Stomach (tissue), 19 donors: ENCODE measurements at places on chromosomes 12 and 14. TPM values are rescaled to one million over a fixed set of nuclear protein-coding genes. Genes with fewer than 3 reads are reported as not detected.

DNA sequence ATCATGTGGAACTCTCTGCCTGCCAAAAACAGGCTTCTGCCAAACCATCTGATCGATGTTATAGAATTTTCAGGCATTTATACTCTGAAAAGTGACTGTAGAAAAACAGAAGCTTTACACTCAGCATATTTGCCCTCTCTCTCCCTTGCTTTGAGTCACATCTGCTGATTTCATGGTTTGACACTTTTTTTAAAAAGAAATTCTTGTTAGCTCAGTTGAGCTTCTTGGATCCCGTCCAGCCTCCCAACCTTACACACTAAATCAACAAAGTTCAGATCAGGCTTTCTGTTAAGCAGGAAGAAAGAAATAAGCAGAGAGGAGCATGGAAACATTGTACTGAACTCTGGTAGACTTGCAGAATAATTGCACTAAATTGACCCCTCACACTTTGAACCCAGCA lies 193.6 kb upstream of the SEL1L start:
- H3K27ac ChIP-seq = no peak overlapping the region
- no peaks in the 10 kb centered on the region for H3K27me3 ChIP-seq
- H3K36me3 ChIP-seq = no peaks in the 10 kb centered on the region
- H3K4me1 ChIP-seq = no peaks in the 10 kb centered on the region

DNA sequence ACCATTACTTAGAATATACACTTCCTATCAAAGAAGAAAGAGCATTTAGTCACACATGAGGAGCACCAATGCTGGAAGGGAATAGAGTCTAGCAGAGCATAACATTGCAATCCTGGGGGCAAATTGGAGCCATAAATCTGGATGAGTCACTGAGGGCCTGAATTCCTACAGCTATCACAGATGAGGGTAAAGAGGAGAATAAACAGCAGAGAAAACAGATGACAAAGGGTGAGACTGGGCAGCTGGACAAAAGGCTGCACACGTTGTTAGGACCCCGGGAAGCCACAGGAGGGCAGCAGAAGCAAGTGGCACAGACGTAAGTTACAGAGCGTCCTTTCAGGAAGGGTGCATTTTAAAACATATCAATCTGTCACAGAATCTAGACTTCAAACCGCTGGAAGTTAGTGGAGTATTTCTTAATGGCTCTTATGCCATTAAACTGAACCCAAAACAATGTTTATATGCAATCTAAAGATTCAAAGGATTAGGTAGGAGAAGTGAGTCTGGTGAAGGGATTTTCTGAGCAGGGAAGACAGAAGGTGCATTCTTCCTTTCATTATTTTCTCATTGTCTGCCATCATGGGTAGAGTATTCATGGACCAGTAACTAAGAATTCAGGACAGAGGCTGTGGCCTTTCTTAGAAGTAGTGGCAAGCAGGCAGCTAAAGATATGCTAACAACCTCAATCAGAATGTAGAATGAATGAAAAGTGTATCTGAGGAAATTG lies 159.8 kb upstream of the DAAM1 start:
- H3K36me3 ChIP-seq = no peaks in the 10 kb centered on the region
- no peak overlapping the region for H3K27ac ChIP-seq
- no peaks in the 10 kb centered on the region for H3K27me3 ChIP-seq
- DNase-seq = peak; percentile 55
- H3K4me1 ChIP-seq = peaks cover 9% of the 10 kb centered on the region
- H3K4me3 ChIP-seq = no peak overlapping the region

DNA sequence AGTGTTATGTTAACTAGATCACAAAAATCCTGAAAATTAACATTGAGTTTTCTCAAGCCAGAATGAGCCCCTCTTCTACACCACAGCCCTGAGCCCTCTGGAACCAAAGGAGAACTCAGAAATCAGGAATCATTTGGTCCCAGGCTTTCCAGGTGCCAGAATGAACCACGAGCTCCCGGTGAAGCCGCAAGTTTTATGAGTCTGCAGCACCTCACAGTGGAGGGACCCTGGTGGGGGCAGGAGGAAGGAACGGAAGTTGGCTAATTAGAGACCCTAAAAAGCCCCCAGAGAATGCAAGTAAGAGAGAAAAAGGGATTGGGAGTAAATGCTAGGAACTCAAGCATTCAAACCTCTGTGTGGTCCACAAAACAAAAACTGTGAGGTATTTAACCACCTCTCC lies 52.9 kb upstream of the BCL2L14 start:
- H3K4me1 ChIP-seq = no peaks in the 10 kb centered on the region
- no peak overlapping the region for H3K27ac ChIP-seq
- H3K36me3 ChIP-seq = no peaks in the 10 kb centered on the region

DNA sequence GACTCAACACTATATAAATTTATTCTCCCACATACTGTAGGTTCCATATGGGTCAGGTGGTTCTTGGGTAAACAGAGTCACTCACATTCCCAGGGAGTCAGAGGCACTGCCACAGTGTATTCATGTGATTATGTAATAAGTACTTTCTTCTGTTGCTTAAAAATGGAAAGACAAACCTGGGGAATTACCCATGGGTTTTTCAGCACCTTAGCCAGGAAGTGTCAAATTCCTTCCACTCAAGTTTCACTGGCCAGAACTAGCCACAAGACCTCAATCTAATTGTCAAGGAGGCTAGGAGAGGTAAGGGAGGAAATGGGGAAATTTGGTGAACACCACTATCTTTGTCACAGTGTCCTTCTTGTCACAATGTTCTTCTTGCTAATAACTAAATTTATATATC lies 333.2 kb upstream of the MDGA2 start:
- DNase-seq = no peak
- H3K27ac ChIP-seq = no peak overlapping the region
- no peaks in the 10 kb centered on the region for H3K36me3 ChIP-seq

- H3K27ac ChIP-seq = peak overlapping the region; percentile 91
- H3K27me3 ChIP-seq = no peaks in the 10 kb centered on the region
- DNase-seq = no peak
- H3K4me1 ChIP-seq = peaks cover 11% of the 10 kb centered on the region
- H3K4me3 ChIP-seq = no peak overlapping the region
Observed at GRCh38 chr12:93743999-93744689, 67.0 kb downstream of the CRADD start.

The AKAP5 gene
- polyA plus RNA-seq = not detected

DNA sequence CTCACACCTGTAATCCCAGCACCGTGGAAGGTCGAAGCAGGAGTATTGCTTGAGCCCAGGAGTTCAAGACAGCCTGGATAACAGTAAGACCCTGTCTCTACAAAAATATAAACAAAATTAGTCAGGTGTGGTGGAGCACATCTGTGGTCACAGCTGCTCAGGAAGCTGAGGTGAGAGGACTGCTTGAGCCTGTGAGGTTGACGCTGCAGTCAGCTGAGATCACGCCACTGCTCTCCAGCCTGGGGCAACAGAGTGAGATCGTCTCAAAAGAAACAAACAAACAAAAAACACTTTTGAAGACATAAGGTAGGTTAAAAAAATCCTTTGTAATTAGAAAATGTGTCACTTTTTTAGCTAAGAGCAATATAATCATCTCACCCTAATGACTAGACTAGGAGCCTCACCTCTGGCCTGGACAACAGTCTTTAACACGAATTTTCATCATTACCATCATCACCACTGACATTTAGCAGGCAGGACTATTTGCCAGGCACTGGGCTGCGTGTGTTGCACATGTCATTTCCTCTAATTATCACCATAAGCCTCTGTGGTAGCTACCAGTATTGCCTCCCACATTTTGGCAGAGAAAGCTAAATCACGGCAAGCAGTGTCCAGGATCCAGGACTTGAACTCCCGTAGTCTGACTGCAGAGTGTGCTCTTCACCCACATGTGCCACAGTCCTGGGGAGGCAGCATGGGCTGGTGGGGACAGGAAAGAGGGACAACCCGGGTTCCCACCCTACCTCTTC lies 4.6 kb upstream of the SYCP3 start:
- no peak overlapping the region for H3K27ac ChIP-seq
- H3K36me3 ChIP-seq = peaks cover 91% of the 10 kb centered on the region
- no peaks in the 10 kb centered on the region for H3K27me3 ChIP-seq
- H3K4me3 ChIP-seq = no peak overlapping the region
- H3K4me1 ChIP-seq = no peaks in the 10 kb centered on the region

DNA sequence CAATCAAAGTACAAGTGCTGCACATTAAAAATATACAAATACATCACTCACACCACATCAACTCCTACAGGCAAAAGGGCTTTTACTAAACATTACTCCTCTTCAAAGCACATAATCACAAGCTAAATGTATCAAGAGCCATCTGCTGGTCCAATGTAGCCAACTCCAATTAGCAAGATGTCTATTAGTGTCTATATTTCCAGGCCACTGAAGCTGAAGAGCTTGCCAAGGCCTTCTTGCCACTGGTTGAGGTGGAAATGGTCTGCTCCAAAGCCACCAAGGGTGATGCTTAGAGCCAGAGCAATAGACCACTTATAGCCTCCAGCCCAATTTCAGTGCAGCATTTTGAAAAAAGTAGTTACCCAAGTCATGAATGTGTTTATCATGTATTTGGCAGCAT lies 54.4 kb downstream of the RASSF9 start:
- no peaks in the 10 kb centered on the region for H3K27me3 ChIP-seq
- no peak overlapping the region for H3K27ac ChIP-seq
- H3K4me1 ChIP-seq = no peaks in the 10 kb centered on the region
- H3K36me3 ChIP-seq = no peaks in the 10 kb centered on the region
- DNase-seq = peak; percentile 20

- H3K27me3 ChIP-seq = no peaks in the 10 kb centered on the region
- no peak overlapping the region for H3K27ac ChIP-seq
- H3K4me3 ChIP-seq = peak overlapping the region; percentile 63
- no peak for DNase-seq
- H3K36me3 ChIP-seq = no peaks in the 10 kb centered on the region
Observed at GRCh38 chr14:54440037-54440436, 1.1 kb downstream of the CNIH1 start.

The KRT82 gene
- polyA plus RNA-seq = not detected

DNA sequence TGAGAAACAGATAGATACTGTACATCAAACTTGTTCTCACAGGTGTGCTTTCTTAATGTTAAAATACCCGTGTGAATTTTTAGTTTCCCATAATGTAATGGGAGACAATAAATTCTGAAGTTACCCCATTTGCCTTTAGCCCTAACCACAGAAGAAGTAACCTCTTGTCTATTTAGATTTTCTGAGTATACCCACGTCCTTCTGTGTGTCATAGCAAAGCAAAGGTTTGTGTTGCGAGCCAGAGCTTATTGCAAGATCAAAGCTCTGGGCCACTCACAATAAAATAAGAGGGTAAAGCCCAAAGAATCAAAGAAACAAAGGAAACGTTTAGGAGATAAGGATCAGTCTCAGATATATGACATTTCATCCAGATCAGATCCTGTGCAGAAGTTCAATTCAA lies 73.9 kb downstream of the BMP4 start:
- H3K4me3 ChIP-seq = no peak overlapping the region
- H3K27me3 ChIP-seq = no peaks in the 10 kb centered on the region
- no peak overlapping the region for H3K27ac ChIP-seq
- no peaks in the 10 kb centered on the region for H3K36me3 ChIP-seq
- H3K4me1 ChIP-seq = peaks cover 15% of the 10 kb centered on the region
- no peak for DNase-seq

DNA sequence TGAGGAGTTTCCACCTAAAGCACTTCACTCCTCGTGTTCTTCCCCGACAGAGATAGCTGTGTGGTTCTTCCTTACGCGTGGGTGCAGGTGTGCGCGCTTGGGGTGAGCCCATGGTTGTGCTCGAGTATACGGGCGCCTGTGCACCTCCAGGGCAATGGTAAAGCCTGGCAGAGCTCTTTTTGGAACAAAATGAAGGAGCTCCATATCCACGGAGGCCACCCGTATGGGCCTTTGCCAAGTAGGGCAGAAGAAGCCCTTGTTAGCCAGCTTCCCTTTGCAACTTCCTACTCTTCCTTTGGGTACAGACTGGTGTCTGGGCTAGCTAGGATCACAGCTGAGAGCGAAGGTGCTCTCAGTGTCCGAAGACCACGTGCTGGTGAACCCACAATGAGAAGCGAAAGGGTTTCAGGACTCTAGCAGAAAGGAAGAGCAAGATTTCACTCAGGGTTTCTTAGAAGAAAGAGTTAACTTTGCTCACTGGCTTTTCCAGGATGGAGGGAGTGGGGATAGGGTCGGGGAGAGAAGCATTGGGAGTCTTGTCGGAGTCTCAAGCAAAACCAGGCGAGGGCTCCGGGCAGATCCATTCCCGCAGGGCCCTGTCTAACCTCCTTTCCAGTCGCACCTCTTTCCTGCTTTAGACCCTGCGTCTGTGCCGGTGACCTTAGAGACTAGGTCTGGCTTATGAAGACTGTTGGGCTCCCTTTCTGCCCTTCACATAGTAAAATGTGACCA lies 960 bp upstream of the LRFN5 start:
- DNase-seq = no peak
- H3K27ac ChIP-seq = no peak overlapping the region
- peak overlapping the region; percentile 55 for H3K4me3 ChIP-seq
- peaks cover 47% of the 10 kb centered on the region for H3K4me1 ChIP-seq
- peaks cover 59% of the 10 kb centered on the region for H3K27me3 ChIP-seq

- no peak overlapping the region for H3K27ac ChIP-seq
- no peaks in the 10 kb centered on the region for H3K27me3 ChIP-seq
- DNase-seq = no peak
- no peak overlapping the region for H3K4me3 ChIP-seq
Observed at GRCh38 chr14:37579274-37579673, 15.8 kb downstream of the FOXA1 start.

GRCh38 chr12:25830456-25830855 lies 128.0 kb upstream of the RASSF8 start:
- DNase-seq = no peak
- no peaks in the 10 kb centered on the region for H3K27me3 ChIP-seq
- no peaks in the 10 kb centered on the region for H3K4me1 ChIP-seq
- H3K27ac ChIP-seq = no peak overlapping the region
- H3K36me3 ChIP-seq = no peaks in the 10 kb centered on the region
- no peak overlapping the region for H3K4me3 ChIP-seq

DNA sequence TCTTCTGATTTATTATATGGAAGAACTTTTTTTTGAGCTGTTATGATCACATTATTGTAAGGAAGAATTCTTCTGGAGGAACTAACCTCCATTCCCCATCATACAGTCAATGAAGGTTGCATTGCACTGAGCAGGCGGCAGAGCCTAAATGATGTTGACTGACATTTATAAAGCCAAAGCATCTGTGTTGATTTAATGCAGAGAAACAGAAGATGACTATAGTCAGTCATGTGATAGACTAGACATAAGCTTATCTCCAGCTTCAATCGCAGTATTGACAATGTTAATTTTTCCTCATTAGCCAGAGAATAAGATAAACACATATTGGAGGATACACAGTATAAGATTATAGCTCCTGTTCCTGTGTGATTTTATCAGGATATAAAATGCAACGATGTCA lies 82.0 kb downstream of the PRICKLE1 start:
- H3K27me3 ChIP-seq = no peaks in the 10 kb centered on the region
- H3K36me3 ChIP-seq = no peaks in the 10 kb centered on the region
- H3K4me3 ChIP-seq = no peak overlapping the region
- DNase-seq = no peak
- no peaks in the 10 kb centered on the region for H3K4me1 ChIP-seq

The ITGB7 gene
- 0.56 TPM for polyA plus RNA-seq

DNA sequence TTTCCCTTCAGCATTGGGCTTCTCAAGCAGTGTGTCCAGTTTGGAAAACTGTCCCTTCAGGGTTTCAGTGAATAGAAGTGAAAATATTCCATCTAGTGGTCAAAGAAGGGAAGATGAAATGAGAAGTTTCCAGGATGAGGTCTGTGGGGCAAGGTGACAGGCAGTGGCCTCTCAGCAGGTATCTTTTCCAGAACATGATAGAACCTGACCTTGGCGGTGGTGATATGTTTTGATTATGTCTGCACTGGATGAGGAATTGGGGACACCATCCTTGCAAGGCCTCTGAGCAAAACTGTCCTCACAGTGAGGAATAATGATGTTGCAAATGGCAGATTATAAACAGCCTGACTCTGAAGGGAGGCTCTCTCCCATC lies 4.7 kb downstream of the GPX2 start:
- DNase-seq = no peak
- H3K27me3 ChIP-seq = no peaks in the 10 kb centered on the region
- peaks cover 49% of the 10 kb centered on the region for H3K36me3 ChIP-seq
- no peak overlapping the region for H3K4me3 ChIP-seq
- H3K27ac ChIP-seq = peak overlapping the region; percentile 57
